ENCODE measurements at places on chromosomes 7 and 10.

- DNase-seq = no peak
Observed at GRCh38 chr7:157281221-157281998, 55.4 kb upstream of the DNAJB6 start.

- DNase-seq = no peak
Observed at GRCh38 chr7:22842383-22842941, 19.8 kb upstream of the TOMM7 start.

DNA sequence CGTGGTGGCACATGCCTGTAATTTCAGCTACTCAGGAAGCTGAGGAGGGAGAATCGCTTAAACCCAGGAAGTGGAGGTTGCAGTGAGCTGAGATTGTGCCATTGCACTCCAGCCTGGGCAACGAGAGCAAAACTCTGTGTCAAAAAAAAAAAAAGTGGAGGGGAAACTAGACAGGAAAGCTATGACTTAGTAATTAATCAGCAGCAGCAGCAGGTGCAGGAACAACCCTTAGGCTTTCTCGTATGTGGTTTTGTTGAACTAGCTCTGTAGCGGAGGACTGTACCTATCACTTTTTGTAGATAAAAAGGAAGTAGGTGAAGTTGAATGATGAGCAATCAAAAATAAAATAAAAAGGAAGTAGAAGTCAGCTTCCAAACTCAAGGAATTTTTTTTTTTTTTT lies 76.9 kb upstream of the KMT2C start:
- no peak for DNase-seq

- DNase-seq = no peak
Observed at GRCh38 chr10:6915307-6915706, 335.2 kb upstream of the PRKCQ start.

DNA sequence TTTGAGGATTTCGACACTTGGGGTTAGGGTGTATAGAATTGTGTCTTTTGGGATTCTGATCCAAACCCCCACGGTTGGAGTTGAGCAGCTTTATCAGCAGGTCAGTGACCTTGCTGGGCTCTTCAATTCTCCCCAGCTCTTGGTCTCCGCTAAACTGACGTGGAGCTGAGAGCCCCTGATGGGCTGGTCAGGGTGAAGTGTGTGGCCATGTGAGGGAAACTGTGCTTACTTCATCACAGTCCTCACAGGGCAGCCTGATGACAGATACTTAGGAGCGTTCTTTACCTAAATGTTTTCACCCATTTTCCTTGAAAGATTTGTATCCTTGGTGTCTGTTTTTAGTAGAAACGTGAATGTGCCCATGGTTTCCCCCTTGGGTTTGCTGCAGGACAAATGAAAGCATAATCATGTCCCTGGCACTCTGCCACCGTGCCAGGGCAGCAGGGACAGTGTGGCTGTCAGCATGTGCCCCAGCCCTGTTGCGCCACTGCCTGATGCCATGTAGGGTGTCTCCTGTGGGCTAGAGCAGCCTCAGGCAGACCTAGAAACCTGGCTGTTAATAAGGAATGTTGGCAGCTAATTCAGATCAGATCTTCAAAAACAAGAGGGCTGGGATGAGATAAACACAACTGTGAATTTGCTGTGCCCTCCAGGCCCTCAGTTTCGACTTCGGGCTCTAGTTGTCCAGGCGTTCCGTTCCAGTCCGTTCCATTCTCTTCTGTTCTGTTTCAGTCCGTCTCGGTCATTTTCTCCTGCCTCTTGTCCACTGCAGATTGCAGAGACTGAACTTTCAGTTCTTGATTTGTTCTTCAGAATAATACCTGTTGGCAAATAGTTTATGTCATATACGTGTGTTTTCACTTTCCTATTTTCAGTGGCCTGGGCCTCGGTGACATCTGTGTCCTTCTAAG lies 96.8 kb downstream of the TRRAP start:
- DNase-seq = peak; percentile 71

GRCh38 chr7:22680482-22680911 lies 46.5 kb upstream of the IL6 start:
- DNase-seq = no peak

DNA sequence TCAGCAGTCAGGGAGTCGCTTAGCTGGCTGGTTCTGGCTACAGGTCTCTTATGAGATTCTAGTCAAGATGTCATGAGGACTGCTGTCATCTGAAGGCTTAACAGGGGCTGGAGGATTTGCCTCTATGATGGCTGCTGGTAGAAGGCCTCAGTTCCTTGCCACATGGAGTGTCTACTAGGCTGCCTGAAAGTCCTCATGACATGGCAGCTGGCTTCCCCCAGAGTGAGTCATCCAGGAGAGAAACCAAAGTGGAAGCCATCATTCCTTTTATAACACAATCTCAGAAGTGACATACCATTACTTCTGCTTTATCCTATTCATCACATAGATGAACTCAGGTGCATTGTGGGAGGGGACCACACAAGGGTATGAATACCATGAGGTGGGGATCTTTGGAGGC lies 75.1 kb downstream of the EXOC6 start:
- no peak for DNase-seq

GRCh38 chr7:108030516-108030915 lies 27.6 kb upstream of the LAMB1 start:
- DNase-seq = no peak

- no peak for DNase-seq
Observed at GRCh38 chr10:17005621-17006566, 123.7 kb downstream of the CUBN start.

- peak; percentile 81 for DNase-seq
Observed at GRCh38 chr7:128459394-128459878, 3.8 kb downstream of the HILPDA start.

DNA sequence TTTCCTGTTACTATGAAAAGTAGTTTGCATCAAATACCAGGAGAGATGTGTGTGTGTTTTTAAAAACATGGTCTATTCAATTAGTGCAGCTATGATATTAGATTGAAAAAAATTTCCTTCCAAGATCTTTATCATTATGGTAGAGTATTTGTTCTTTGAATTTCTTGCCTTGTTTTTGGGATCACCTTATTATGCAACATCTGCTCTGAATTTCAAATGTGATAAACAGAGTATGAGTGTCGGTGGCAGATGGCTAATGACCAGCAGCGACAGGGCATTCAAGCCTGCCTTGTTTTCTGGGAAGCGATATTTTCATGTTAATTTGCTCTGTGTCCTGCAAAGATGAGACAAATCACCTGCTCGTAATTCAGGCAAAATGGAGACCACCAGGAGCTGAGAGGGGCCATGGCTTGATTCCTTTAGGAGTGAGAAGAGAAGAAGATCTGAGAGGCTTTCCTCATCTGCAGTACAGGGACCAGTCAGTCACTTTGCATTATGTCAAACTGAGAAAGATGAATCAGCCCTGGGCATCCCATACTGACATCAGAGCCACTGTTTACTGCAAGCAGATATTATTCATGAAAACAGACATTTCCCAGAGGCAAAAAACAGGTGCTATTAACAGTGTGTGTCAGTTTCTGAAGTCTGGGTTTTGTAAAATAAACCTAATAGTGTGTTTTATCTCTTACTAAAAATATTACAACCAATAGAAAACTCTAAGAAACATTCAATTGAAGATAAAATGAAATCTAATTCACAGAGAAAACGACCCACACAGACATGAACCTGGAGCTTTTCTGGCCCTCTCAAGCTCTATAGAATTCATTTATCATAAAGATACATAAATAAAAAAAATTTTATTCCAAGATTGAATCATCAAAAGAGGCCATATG lies 67.6 kb downstream of the CDK6 start:
- DNase-seq = peak; percentile 83

DNA sequence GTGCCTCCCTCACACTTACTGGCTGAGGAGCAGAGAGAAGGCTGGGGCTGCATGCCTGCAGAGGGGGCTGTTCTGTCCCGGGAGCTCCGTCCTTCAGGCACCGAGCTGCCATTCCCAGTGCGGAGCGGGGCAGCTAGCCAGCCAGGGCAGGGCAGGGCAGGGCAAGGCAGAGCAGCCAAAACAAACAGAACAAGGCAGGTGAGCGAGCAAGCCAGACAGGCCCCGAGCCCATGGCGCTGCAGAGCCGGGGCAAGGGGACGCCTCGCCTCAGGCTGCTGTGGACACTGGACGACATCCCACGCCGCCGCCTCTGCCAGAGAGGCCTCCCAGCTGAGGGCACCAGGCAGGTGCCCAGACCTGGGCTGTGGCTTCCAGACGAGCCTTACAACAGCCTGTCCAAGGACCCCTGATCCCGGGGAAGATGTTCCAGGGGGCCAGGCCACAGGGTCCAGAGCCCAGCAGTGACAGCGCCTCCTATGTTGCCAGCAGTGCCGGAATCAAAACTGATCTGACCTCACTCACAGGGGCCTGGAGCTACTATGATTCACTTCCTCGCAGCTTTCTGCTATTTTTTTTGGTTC lies 8.2 kb upstream of the NDST2 start:
- no peak for DNase-seq

GRCh38 chr10:123848564-123849457 lies 42.8 kb downstream of the CPXM2 start:
- no peak for DNase-seq

DNA sequence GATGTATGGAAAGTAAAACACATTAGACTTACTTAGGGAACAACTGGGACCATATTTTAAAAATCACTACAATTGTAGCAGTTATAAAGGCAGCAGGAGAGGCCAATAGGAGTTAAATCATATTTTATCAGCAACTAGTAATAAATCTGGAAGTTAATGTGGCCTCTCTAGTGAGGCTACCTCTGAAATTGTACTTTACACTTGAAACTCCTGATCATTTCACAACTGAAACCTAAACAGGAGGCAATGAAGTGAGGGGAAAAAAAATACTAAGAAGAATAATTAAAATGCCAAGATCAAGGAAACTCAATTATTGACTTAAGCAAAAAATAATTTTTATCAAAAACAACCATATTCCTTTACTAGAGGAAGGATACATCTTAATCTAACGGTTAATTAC lies 265.6 kb upstream of the HGF start:
- no peak for DNase-seq

DNA sequence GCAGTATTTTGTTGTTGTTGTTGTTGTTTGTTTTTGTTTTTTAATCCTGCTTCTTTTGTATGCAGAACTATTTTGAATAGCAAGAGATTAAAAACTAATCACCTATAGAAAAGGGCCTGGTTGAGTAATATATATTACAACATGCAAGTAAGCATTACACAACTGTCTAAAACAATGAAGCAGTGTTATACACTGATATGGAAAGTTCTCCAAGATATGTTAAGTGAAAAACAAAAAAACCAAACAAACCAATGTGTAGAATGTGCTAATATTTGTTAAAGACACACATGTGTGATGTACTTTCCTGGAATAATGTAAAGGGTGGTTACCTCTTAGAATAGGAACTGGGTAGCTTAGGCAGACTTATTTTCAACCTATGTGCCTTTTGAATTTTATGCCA lies 117.4 kb downstream of the ZNF365 start:
- DNase-seq = no peak

DNA sequence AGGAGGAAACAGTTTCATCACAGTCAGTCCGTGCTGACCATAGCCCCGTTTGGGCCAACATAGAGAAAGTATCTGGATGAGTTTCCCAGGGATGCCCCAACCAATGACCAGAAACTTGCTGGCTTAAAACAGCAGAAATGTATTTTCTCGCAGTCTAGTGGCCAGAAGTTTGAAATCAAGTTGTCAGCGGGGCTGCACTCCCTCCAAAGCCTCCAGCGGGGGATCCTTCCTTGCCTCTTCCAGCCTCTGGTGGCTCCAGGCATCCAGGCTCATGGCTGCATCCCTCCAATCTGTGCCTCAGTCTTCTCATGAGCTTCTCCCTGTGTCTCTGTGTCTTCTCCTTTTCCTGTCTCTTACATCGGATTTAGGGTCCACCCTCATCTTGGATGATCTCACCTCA lies 89.6 kb upstream of the CTBP2 start:
- no peak for DNase-seq

All from cerebellar cortex (tissue), 1 donor.